Fibroblast of lung (primary cell): ENCODE measurements at places on chromosomes 5 and 9. TPM values are rescaled to one million over a fixed set of nuclear protein-coding genes. Genes with fewer than 3 reads are reported as not detected.

GRCh38 chr5:37283214-37283820 lies 34.1 kb upstream of the CPLANE1 start:
- H3K27me3 ChIP-seq: no peaks in the 10 kb centered on the region
- H3K36me3 ChIP-seq: no peaks in the 10 kb centered on the region
- no peak overlapping the region for H3K27ac ChIP-seq
- H3K4me3 ChIP-seq: no peak overlapping the region
- no peak for DNase-seq
- H3K4me1 ChIP-seq: no peaks in the 10 kb centered on the region

GRCh38 chr5:67999391-67999790 lies 216.2 kb upstream of the PIK3R1 start:
- DNase-seq: no peak
- H3K4me3 ChIP-seq: no peak overlapping the region
- H3K27ac ChIP-seq: no peak overlapping the region
- peaks cover 7% of the 10 kb centered on the region for H3K4me1 ChIP-seq
- no peaks in the 10 kb centered on the region for H3K36me3 ChIP-seq

DNA sequence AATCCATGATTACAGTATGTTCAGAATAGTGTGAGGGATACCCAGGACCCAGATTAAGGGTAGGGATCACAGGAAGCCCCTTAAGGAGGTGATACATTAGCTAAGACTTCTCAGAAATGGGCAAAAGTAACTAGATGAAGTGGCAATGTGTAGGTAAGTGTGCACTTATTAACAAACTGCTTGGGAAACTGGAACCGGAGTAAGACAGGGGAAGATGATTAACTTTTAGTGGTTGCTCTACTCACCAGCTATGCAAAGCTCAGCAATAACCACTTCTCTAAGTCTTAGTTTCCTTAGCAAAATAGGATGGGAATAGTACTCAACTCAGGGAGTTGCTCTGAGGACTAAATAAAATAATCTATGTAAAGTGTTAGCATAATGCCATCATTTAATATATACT lies 182.2 kb downstream of the MCTP1 start:
- no peaks in the 10 kb centered on the region for H3K36me3 ChIP-seq
- H3K27me3 ChIP-seq: no peaks in the 10 kb centered on the region
- DNase-seq: no peak
- H3K4me3 ChIP-seq: no peak overlapping the region
- no peak overlapping the region for H3K27ac ChIP-seq

- no peak overlapping the region for H3K4me3 ChIP-seq
- H3K27me3 ChIP-seq: peaks cover 8% of the 10 kb centered on the region
Measured at GRCh38 chr9:134557331-134557730, 84.3 kb upstream of the COL5A1 start.

DNA sequence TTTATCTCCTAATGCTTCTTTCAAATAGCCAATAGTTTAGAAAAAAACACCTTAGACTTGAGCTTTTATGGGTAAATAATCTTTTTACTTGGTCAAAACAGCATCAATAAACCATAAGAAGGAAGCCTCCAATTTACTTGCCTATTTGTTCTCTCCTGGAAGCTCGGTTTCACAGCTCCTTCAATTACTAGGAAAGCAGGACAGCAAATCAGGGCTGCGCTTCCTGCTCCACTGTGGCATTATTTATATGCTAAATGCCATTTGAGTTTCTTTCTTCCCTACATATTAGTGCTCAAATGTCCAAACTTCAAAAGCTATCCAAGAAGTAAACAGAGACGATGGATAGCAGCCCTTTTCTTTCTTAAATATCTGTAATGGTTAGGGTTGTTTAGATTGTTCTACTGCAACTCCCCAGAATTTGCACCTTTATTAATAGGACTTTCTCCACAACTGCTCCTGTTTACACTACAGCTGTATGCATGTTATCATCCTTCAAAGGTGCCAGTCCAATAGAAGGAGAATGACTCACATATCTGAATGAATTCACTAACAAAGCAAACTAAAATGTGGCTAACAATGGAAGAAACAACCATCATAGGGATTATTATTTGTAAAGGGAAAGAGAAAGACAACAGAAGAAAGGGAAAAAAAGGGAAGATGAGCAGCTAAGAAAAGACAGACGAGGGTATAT lies 58.7 kb downstream of the MED27 start:
- DNase-seq: peak; percentile 36
- H3K4me1 ChIP-seq: peaks cover 3% of the 10 kb centered on the region
- no peak overlapping the region for H3K27ac ChIP-seq
- H3K4me3 ChIP-seq: no peak overlapping the region

DNA sequence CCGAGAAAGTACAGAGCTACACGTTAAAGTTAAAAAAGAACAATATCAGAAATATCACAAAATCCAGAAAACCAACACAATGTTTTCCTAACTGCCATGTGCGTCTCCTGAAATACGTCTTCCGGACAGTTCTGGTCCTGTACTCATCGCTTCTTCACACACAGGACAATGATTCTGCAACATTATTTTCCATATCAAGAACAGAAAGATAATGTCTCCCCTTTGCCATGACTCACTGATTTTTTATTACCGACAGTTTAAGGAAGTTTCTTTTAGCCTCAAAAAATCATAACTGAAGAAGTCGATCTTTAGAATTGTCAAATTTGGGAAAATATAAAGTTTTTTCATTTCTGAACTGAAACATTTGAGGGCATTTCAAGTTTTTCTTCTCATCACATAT lies 2.5 kb downstream of the TBC1D9B start:
- H3K27ac ChIP-seq: no peak overlapping the region
- no peaks in the 10 kb centered on the region for H3K27me3 ChIP-seq
- no peak for DNase-seq
- no peak overlapping the region for H3K4me3 ChIP-seq
- peaks cover 14% of the 10 kb centered on the region for H3K36me3 ChIP-seq

DNA sequence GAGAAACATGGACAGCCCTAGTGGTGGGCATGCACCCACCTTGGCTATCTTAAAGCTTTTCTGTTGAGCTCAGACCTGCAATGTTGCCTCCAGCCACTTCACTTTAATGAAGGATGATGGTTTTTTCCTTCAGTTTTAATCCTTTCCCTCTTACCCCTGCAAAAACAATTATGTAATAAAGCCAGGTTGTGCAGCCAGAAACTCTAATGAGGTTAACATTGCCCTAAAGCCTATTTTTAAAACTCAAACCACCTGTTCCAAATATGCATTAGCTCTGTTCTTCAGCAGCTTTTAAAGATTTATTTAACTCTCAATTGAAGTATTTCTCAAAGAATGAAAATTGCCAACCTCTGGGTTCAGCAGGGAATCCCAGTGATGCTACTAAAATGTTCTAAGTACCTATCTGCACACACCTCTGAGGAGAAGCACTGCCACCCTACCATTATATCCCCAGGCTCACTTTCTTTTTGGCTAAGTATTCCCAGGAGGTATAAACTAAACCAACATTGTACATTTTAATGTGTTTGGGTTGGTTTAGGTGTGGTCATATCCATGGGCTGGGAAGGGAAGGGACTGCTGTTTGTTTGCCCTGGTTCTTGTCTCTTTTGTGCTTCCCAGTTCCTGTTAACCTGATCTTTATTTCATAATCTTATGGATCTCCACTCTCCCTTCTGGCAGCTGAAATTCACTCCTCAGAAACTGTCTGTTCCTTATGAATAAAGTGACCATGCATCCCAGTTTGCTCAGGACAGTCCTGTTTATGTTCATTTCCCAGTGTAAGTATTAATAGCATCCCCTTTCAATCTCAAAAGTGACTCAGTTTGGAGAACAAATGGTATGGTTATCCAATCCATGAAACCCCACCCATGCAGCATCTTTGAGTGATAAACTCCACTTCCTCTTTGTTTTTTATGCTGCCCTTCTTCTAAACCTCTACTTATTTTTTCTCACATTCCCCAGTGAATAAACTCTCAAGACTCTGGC lies 251.7 kb downstream of the RAB3C start:
- DNase-seq: no peak
- no peaks in the 10 kb centered on the region for H3K4me1 ChIP-seq
- H3K27ac ChIP-seq: no peak overlapping the region
- H3K36me3 ChIP-seq: no peaks in the 10 kb centered on the region
- no peaks in the 10 kb centered on the region for H3K27me3 ChIP-seq

- H3K27ac ChIP-seq: no peak overlapping the region
- H3K36me3 ChIP-seq: no peaks in the 10 kb centered on the region
- no peaks in the 10 kb centered on the region for H3K27me3 ChIP-seq
- DNase-seq: no peak
- H3K4me1 ChIP-seq: no peaks in the 10 kb centered on the region
Measured at GRCh38 chr5:112634796-112635195, 102.9 kb upstream of the APC start.

- DNase-seq: peak; percentile 66
- no peak overlapping the region for H3K27ac ChIP-seq
- H3K4me3 ChIP-seq: no peak overlapping the region
- H3K27me3 ChIP-seq: no peaks in the 10 kb centered on the region
- H3K4me1 ChIP-seq: no peaks in the 10 kb centered on the region
Measured at GRCh38 chr5:100668511-100668910, 133.3 kb downstream of the FAM174A start.

DNA sequence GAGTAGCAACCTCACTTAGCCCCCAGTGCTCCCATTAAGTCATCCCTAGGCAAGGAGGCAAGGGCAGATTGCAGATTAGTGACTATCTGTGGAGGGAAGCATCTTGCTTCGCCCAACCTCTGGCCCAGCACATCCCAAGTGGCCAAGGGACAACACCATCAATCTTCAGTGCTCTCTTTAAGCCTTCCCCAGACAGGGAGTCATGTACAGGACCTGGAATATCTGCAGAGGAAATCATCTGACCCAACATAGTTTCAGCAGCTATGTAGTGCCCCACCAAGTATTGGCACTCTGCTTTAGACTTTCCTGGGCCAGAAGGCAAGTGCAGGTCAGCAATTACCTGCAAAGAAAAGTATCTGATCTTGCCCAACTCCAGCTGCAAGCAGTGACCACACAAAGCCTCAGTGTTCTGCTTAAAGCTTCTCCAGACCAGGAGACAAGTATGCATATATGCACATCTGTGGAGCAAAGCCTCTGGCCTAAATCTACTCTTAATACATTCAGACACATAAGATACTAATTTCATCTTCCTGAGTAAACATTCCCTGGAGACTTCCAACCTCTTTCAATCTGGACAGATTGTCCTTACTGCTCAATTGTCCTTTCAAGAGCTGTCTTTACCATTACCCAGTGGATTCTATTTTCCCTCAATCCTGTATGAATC lies 224.8 kb upstream of the VLDLR start:
- no peaks in the 10 kb centered on the region for H3K27me3 ChIP-seq
- no peaks in the 10 kb centered on the region for H3K36me3 ChIP-seq
- H3K4me1 ChIP-seq: no peaks in the 10 kb centered on the region
- no peak for DNase-seq
- H3K4me3 ChIP-seq: no peak overlapping the region
- H3K27ac ChIP-seq: no peak overlapping the region

GRCh38 chr9:15299374-15299939 lies 7.6 kb downstream of the TTC39B start:
- no peak overlapping the region for H3K4me3 ChIP-seq
- H3K36me3 ChIP-seq: no peaks in the 10 kb centered on the region
- H3K4me1 ChIP-seq: peaks cover 14% of the 10 kb centered on the region

DNA sequence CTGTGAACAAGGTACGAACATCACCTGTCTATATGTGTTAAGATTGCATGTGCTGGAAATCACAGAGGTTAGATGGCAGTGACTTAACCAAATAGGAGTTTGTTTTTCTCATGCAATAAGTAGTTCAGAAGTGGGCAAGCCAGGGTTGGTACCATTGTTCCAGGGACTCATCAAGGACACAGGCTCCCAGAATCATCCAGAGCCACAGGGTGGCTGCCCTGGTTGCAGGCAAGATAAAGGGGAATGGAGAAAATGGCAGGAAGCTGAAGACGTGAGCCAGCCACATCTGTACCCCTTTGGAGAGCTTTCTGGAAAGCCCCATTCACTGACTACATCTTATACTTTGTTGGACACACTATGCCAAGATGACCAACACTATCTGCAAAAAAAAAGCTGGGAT lies 126.0 kb upstream of the IL12B start:
- no peak overlapping the region for H3K4me3 ChIP-seq
- H3K27me3 ChIP-seq: no peaks in the 10 kb centered on the region
- no peak for DNase-seq
- H3K4me1 ChIP-seq: peaks cover 14% of the 10 kb centered on the region

GRCh38 chr9:113187929-113188595 lies 33.0 kb downstream of the FKBP15 start:
- peak overlapping the region; percentile 20 for H3K4me3 ChIP-seq
- peaks cover 11% of the 10 kb centered on the region for H3K4me1 ChIP-seq
- no peaks in the 10 kb centered on the region for H3K27me3 ChIP-seq
- peak; percentile 92 for DNase-seq

DNA sequence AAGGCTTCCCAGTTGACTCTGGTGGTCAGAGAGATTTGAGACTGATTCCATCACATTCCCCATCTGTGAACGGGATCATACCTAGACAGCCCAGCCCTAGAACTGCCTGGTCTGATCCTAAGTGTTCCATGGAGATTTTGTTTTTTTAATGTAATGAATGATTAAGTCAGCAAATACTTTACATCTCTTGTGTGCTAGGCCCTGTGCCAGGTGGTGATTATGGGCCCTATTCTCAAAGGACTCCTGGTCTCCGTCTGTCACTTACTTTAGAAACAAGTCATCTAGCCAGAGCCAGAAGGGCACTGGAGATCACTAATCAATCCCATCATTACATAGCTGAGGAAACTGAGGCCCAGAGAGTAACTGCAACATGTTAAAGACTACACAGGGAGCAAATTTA lies 1.1 kb upstream of the GPX3 start:
- H3K4me3 ChIP-seq: no peak overlapping the region
- H3K27ac ChIP-seq: no peak overlapping the region
- H3K4me1 ChIP-seq: peaks cover 26% of the 10 kb centered on the region
- no peak for DNase-seq
- no peaks in the 10 kb centered on the region for H3K27me3 ChIP-seq
- H3K36me3 ChIP-seq: no peaks in the 10 kb centered on the region

DNA sequence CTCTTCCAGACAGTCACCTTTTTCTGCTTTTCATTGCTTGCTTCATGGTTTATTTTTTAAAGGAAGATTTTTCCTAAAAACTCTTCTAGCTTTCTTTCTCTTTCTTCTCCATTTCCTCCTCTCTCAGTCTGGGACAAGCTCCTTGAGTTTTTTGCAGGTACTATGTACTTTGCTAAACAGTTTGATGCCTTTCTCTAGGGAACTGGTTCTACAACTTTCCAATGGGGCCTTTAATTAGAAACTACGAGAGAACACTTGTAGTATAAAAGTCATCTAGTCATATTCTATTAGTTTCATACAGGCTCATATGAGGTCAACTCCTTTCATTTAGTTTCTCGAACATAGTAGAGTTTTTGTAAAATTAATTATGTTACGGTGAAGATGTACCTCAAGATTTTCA lies 189.6 kb downstream of the DOCK8 start:
- H3K36me3 ChIP-seq: no peaks in the 10 kb centered on the region
- no peaks in the 10 kb centered on the region for H3K4me1 ChIP-seq
- H3K4me3 ChIP-seq: no peak overlapping the region
- H3K27me3 ChIP-seq: no peaks in the 10 kb centered on the region
- DNase-seq: no peak
- no peak overlapping the region for H3K27ac ChIP-seq

GRCh38 chr9:75186767-75187380 lies 98.6 kb downstream of the OSTF1 start:
- H3K27me3 ChIP-seq: no peaks in the 10 kb centered on the region
- DNase-seq: peak; percentile 39
- no peak overlapping the region for H3K4me3 ChIP-seq

The PRLR gene
- 0.33 TPM in 1 of 2 replicates, not detected in the other for total RNA-seq

The TMEM171 gene
- under 0.01 and 0.83 TPM in 2 replicates for total RNA-seq

The NSMF gene
- 10.8 and 13.4 TPM in 2 replicates for total RNA-seq

The DBH gene
- not detected in 2 replicates for total RNA-seq

The OSMR gene
- 74.7 and 102 TPM in 2 replicates for total RNA-seq

The SYK gene
- total RNA-seq: not detected in 2 replicates

The SLC34A1 gene
- not detected in 2 replicates for total RNA-seq

The PLEKHG4B gene
- under 0.01 TPM in 1 of 2 replicates, not detected in the other for total RNA-seq

The PTGS1 gene
- 8.0 and 13.4 TPM in 2 replicates for total RNA-seq

The SLC6A19 gene
- not detected in 2 replicates for total RNA-seq

The PIP5K1B gene
- total RNA-seq: under 0.01 TPM in 2 replicates

The ADCY2 gene
- under 0.01 and 0.26 TPM in 2 replicates for total RNA-seq

The TESK1 gene
- total RNA-seq: 9.4 and 10.5 TPM in 2 replicates
